ENCODE measurements at places on chromosomes 16 and 17.

DNA sequence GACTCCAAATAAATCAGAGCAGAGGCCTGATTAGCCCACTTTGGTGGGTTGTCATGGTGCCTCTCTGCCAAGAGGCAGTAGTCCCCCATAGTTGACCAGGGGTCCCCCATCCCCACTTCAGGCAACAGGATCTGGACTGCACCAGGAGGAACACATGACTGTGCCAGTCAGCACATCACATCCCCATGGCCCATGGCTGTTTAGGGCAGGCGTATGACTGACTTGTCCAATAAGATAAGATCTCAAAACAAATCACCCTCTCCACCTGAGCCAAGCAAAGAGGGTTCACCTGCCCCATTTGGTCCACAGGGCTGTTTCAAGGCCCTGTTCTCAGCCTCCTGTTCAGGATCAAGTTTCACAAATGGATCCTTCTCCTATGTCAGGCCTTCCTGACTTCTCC lies 93.3 kb downstream of the C16orf78 start:
- ATAC-seq = no peak

DNA sequence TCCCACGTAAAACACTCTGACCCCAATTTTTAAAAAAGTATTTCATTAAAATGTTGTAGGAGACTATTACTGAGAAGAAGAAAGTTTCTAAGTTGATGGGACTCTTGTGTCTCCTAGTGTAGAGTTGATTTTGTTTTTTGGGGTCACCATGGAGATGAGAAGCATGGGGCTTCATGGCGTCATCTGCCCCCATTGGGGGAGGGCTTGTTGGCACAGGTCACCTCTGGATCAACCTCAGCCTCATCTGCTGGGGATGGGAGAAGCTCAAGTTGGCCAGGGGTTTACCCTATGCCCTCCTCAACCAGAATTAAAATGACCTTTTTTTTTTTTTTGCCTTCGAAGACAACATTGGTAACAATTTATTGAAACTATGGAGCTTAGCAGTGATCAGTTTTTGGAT lies 28.3 kb downstream of the MSI2 start:
- ATAC-seq = no peak

DNA sequence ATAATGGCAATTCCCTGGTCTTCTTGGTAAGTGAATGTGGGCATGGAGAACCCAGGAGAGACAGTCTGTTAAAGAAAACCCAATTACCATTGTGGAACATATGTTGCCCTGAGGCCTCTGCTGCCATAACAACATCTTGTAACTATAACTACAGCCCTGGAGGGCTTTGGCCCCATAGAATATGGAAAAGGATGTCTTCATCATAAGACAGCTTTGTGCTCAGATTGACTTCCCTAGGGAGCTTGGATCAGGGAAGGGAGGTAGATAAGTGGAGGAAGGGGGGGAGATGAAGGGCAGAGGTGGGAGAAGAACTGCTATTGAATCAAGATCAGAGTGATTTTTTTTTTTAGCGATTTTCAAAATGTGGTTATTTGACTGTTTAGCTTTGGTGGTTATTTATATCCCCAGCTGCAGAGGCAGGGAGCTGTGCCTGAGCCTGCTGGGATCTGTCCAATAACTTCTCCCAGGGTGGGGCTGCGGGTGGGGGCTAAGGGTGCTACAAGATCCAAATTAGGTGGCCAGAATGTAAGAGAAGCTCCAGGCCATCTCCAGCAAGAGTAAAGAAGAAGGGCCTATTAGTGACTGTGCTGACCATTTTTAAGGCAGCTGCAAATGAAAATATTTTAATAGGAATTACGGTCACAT lies 5.3 kb upstream of the KAT7 start:
- ATAC-seq = no peak

GRCh38 chr17:81099888-81100287 lies 64.9 kb downstream of the BAIAP2 start:
- no peak for ATAC-seq

GRCh38 chr16:70551788-70552187 lies 28.2 kb downstream of the SF3B3 start:
- no peak for ATAC-seq

DNA sequence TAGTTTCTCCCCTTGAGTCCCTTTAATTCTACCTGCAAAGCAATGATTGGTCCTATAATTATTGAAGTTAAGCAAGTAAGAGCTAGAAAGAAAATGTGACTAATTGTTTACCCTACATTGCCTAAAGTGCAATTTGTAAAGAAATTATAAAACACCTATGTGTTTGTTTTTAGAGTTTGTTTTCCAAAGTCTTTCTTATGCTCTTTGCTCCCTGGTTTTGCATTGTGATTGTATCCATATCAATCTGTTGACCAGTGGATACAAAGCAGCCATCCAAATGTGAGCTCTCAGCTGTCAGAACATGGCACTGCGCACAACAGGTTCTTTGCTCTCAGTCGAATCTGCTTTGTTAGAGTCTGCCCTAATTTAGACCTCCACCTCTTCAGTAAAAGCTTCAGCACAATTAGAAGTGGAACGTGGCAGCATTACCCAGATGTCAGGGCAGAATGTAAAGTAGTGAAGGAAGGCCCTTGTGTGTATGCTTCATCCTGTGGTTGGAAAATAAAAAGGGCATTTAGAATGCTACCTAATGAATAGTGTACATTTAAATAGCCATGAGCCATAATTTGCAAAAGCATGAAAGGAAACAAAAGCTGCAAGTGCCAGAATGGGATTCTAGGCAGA lies 70.5 kb downstream of the AATF start:
- ATAC-seq = peak; percentile 76

- peak; percentile 50 for ATAC-seq
These were observed 14.4 kb downstream of the GJD3 start for GRCh38 chr17:40349895-40350688.

GRCh38 chr16:53207810-53208752 lies 153.3 kb downstream of the CHD9 start:
- peak; percentile 92 for ATAC-seq

DNA sequence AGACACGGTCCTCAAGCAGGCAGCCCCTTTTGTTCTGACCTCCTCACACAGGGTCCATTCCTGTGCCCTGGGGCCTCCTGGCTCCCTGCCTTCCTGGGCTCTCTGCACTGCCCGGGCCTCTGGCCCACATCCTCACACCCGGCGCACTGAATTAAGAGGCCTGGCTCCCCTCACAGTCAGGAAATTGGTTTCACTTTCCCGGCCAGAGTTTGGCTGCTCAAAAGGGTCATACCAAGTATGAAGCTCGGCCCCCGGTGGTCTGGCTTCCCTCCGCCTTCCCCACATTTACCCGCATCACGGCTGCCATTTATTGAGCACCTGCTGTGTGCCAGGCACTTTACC lies 220.0 kb downstream of the NTN1 start:
- ATAC-seq = no peak

- ATAC-seq = peak; percentile 50
These were observed 18.1 kb downstream of the MAP3K14 start for GRCh38 chr17:45298546-45299285.

- ATAC-seq = peak; percentile 1
These were observed 5.8 kb upstream of the GSE1 start for GRCh38 chr16:85607321-85607765.

GRCh38 chr17:72119077-72119872 lies 1.5 kb upstream of the SOX9 start:
- ATAC-seq = no peak

- no peak for ATAC-seq
These were observed 625.1 kb downstream of the HS3ST4 start for GRCh38 chr16:26316683-26317464.

- ATAC-seq = no peak
These were observed 99.3 kb downstream of the METRNL start for GRCh38 chr17:83178533-83179304.

DNA sequence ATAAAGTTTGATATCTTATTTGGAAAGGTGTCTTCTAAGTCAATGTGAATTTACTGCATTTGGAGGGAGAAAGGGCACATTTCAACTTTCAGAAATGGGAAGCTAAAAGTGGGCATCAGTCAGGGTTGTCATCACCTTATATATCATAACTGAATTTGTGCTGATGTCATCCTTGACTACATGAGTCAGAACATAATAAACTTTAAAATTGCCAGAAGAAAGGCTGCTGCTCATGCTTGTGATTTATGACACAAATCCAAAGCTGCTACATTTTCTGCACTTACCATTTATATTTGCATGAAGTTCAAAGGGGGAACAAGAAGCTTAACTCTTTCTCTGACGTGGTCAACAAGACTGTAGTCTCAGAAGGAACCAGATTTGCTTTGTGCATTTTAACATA lies 196.6 kb downstream of the UTP18 start:
- ATAC-seq = peak; percentile 83

DNA sequence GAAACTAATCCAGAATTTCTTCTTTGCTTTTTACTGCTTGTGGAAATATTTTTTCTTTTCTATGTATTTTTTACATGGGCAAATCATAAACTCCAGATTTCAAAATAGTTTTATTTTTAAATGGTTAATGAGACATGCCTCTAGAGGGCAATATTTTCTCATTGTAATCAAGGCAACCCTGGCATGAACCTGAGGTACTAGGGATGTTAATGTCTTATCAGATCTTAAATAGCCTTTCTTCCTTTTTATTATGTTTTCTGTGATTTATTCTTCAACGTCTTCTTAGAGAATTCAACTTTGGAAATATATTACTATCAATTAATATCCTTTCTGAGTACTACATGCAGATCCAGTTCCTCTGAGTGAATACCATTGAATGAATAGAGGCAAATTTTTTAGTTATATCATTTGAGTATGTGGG lies 324.7 kb downstream of the BCAS3 start:
- peak; percentile 36 for ATAC-seq

DNA sequence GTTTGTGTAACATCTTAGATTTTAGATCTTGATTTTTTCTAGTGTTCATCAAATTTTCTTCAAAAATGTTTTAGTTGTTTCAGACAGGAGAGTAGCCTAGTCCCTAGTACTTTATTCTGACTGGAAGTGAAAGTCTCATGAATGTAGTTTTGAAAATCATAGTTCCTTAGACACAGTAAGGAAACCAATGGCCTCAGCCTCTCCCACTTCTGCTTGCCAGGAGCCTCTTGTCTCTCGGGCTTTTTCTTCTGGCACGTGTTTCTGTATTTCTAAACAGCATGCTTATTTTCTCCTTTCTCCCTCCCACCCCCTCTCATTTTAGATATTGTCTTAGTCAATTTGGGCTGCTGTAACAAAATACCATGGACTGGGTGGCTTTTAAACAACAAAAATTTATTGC lies 9.8 kb downstream of the SLFN5 start:
- no peak for ATAC-seq

- ATAC-seq = no peak
These were observed 9.8 kb downstream of the PGS1 start for GRCh38 chr17:78387977-78388941.

GRCh38 chr16:80627108-80627507 lies 86.3 kb downstream of the DYNLRB2 start:
- ATAC-seq = no peak

GRCh38 chr17:29885031-29885640 lies 44.9 kb downstream of the SSH2 start:
- ATAC-seq = no peak

DNA sequence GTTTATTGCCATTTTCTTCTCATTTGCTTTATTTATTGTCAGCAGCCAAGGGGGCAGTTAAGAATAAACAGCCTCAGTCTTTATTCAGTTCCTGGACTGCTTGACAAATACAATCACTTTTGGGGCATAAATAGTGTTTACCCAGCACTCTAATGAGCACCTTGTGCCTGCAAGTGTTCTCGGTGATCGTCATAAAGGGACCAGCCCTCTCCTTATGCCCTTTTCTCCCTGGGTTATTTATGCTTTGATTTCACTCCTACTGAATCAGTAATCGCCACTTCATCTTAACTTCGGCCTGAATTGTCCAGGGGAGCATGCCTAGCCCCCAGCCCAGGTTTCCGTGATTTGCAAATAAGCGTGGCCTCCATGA lies 55.7 kb upstream of the CACNG5 start:
- peak; percentile 64 for ATAC-seq

- ATAC-seq = no peak
These were observed 2.8 kb upstream of the PPP1R27 start for GRCh38 chr17:81837641-81838040.

DNA sequence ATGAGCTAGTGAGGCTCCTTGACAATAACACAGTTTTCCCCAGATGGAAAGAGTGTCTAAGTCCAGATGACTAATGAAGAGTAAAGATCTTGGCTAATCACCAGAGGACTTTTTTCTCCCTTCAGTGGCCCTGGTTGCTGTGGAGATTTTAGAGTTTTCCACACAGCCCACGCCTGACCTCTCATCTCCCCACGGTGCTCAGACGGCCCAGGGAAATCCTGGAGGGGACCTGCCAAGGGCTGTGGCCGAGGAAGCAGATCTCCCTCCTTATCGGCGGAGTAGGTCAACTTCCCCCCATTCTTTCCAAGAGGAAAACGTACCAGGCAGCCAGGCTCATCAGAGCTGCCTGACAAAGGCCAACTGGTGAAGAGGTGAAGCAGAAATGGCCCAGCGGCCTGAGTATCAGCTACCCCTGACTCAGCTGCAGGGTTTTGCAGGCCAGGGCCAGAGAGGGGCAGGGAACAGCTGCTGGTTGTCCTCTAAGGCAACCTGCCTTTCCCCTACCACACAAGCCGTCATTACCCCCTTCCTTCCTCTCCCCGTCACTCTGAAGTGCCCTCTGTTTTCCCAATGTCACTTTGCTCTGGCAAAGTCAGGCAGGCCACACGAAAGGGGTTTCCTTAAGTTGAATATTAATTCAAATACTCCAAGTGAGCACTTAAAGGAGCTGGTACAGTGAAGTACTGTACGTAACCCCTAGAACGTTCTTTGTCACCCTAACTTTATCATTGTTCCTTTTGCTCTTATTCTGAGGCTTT lies 140.2 kb upstream of the ADAMTS18 start:
- no peak for ATAC-seq

DNA sequence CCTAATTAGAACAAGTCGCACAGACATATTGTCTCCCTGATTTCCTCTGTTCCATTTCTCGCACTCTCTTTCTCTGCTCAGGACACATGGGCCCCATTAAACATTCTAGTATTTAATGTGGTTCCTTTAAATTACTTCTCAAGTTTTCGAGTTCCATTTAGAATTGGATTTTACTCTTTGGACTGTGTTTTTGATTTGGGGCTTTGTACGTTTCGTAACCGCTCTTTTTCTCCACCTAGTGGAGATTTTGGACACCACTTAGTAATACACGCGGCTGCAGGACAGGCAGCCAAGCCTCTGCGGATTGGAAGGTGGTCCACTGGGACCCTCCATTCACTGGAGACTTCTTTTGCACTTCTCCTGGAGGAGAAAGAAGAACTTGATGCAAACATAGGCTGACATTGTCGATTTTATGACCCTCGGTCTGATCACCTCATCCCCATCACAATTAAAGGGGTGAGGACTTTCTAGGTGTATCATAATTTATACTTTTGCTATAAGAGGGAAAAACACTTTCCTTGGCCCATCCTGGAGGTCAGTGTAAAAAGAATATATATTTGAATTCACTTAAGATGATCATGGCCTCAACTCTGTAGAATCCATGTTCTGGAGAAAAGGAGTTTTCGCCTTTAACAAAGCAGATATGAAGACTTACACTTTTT lies 85.7 kb downstream of the NOG start:
- ATAC-seq = peak; percentile 89

Measured in motor neuron (in vitro differentiated cells).